Endothelial cell of umbilical vein (primary cell): ENCODE measurements at places on chromosomes 1 and 21. TPM values are rescaled to one million over a fixed set of nuclear protein-coding genes. Genes with fewer than 3 reads are reported as not detected.

TMCO1 gene
- 80.0 and 86.0 TPM in 2 replicates for total RNA-seq

DNA sequence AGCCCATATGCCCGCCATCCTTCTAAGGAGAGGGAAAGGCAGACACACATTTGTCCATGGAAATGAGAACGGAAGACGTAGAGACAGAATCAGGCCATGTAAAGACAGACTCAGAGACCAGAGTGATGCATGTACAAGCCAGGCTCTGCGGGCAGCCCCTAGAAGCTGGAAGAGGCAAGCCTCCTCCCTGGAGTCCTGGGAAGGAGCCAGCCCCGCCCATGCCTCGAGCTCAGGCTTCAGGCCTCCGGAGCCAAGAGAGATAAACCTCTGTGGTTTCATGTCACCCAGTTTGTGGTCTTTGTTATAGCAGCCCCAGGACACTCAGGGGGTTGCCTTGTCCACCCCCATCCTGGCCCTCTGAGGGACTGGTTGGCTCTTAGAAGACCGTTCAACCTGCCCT, 11.6 kb downstream of the PDE9A start:
- H3K27ac ChIP-seq, result no peak overlapping the region
- H3K27me3 ChIP-seq, result no peaks in the 10 kb centered on the region
- no peak overlapping the region for H3K4me3 ChIP-seq
- DNase-seq, result no peak
- no peaks in the 10 kb centered on the region for H3K36me3 ChIP-seq

GRCh38 chr1:200183637-200184036, 156.1 kb downstream of the NR5A2 start:
- no peaks in the 10 kb centered on the region for H3K27me3 ChIP-seq
- H3K4me3 ChIP-seq, result no peak overlapping the region
- no peak for DNase-seq
- peaks cover 25% of the 10 kb centered on the region for H3K4me1 ChIP-seq

- peaks cover 12% of the 10 kb centered on the region for H3K4me1 ChIP-seq
- no peaks in the 10 kb centered on the region for H3K27me3 ChIP-seq
- H3K4me3 ChIP-seq, result no peak overlapping the region
- H3K27ac ChIP-seq, result no peak overlapping the region
Observed at GRCh38 chr21:28308516-28308915, 684.2 kb downstream of the LTN1 start.

GRCh38 chr1:196584696-196585095, 23.5 kb downstream of the KCNT2 start:
- H3K27ac ChIP-seq, result no peak overlapping the region
- H3K27me3 ChIP-seq, result no peaks in the 10 kb centered on the region
- no peaks in the 10 kb centered on the region for H3K4me1 ChIP-seq
- H3K36me3 ChIP-seq, result no peaks in the 10 kb centered on the region

CCSAP gene
- 5.7 TPM in 2 replicates for total RNA-seq
